ENCODE measurements at places on chromosomes 5 and 9.
A peak's percentile ranks its signal among the peaks of the same experiment; 100 is the strongest.

DNA sequence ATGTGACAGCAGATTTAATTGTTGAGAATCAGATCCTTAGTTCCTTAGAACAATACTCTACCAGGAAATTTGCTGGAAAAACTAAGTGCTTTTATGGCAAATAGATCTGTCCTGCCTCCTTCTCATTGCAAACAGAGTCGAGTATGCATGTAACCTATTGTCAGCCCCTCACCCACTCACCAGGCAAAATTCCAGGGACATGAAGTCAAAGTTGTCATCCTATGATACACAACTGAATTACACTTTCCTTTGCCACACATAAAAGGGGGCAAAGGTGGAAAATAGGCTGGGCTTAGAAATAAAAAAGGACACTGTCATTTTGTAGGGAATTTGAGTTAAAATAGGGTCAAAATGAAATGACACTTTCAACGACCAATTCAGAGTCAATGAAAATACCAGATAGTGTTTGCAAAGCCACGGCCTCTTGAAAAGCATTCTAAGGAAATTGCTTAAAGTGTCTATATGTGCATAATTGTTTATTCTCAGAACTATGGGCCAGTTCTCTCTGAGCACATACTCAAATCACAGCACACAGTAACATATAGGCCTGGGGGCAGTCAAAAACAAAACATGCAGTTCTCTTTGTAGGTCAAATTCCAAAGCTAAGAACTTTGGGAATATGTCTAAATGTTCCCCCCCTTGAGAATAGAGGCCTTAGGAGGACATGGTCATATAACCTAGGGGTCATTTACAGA, 452.8 kb downstream of the NFIB start:
- no peak for DNase-seq

DNA sequence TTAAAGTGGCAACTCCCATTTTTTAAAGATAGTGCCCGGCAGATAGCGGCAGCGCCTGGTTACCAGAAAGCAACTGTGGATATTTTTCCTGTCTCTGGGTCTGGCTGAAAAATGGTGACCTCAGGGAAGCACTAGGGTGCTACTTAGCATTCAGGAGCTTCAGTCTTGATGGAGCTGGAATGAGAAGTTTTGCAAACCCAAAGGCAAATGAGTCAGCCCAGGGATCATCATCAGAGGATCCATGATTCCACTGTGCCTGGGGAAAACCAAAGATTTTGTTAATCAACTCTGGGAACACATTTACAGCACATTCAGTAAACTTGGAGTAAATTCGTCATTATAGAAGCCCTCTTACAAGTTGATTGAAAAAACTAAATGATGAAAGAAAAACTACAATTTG, 26.7 kb downstream of the F2R start:
- peak; percentile 62 for DNase-seq

DNA sequence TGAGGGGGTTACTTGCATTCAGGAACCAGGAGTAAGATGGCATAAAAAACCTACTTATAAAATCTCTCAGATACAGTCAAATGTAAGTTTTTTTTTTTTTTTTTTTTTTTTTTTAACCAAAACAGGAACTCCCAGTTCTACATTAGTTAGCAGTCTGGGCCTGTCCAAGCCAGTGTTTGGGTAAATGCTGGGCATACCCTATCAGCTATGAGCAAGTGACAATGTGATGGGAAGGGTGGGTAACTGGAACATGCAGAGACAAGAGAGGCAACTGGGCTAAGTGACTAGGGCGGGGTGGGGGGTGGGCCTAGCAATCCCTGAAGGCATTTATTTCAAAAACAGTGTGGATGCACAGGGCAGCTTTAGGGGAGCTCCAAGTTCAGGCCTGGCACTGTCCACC, 2.3 kb downstream of the NMRK1 start:
- DNase-seq = no peak

DNA sequence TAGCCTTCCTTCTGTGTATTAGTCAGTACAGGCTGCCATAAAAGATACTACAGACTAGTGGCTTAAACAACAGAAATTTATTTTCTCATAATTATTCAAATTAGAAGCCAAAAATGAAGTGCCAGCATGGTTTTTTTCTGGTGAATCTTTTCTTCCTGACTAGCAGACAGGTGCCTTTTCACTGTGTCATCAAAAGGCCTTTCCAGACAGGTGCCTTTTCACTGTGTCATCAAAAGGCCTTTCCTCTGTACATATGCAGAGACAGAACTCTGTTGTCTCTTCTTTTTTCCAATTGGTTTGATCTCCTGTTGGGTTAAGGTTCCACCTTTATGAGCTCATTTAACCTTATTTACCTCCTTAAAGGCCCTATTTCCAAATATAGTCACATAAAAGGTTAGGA, 599.9 kb downstream of the ISL1 start:
- no peak for DNase-seq

GRCh38 chr5:168073991-168074800, 217.2 kb upstream of the WWC1 start:
- DNase-seq = no peak

DNA sequence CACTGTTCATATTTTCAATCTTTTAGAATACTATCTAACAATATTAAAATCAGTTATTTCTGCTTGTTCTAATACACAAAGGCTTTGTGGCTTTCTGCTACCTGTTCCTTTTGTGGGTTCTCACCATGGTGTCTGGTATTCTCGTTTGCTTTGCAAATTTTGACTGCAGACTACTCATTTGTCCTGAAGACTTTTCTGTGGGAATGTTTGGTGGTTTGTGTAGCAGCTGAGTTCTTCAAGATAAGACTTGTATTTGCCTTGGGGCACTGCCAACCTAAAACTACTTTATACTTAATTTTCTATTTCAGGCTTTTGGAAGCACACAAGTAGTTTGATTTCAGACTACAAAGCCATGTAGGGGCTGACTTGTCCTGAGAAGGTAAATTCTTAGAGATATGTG, 11.1 kb downstream of the IL33 start:
- no peak for DNase-seq

DNA sequence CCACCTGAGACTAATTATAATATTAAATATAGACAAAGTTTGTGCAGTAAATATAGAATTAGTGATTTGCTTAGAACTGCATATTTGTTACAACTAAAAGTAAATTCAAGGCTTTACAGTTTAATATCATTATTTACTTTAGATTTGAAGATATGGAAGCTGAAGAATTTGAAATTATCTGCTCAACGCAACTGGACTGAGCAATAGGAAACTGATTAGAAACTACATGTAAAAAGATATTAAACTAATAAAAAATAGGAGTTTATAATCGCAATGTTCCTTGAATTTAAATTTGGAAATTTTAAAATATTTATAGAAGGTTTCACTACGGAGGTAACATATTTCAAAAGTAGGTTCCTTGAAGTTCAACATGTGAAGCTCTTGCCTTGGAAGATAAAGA, 55.2 kb downstream of the CDH10 start:
- DNase-seq = no peak

DNA sequence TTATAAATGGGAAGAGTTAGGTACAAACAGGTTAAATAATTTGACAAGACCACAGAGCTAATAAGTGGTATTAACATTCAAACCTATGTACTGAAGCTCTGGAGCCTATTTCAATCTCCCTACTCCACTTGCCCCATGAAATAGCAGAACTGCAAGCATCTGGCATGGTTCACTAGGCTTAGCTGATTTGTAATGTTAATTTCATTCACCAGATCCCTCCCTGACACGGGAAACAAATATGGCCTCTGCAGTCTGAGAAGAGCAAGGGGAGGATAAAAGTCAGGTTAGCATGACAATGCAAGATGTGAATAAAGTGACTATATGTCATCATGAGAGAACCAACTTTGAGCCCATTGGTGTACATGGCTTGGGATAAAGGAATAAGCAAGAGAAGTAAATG, 428.8 kb downstream of the BRINP1 start:
- DNase-seq = no peak

- DNase-seq = no peak
Measured at GRCh38 chr5:150291388-150292385, 2.1 kb upstream of the CAMK2A start.

- no peak for DNase-seq
Measured at GRCh38 chr5:137622850-137623249, 113.0 kb downstream of the KLHL3 start.

DNA sequence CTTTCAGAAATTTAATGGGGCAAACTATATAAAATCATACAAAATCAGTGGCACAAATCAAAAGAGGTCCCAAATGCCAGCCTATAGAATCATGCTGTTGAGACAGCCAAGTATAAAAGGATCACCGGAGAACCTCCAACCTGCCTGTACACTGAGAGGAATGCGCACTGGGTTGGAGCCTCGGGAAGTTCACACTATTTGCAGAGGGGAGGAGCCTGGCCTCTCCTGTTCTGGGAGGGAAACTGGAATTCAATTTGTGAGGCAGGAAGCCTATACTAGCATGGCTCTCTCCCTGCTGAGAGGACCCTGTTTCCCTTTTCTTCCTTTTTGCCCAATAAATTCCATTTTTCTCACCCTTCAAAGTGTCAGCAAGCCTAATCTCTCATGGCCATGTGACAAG, 406.0 kb downstream of the HINT1 start:
- no peak for DNase-seq

GRCh38 chr5:29130786-29131185, 2062.7 kb upstream of the CDH6 start:
- DNase-seq = no peak
